Heart left ventricle (tissue), 16 donors: ENCODE measurements at places on chromosomes 4 and X. TPM values are rescaled to one million over a fixed set of nuclear protein-coding genes. Genes with fewer than 3 reads are reported as not detected.

DNA sequence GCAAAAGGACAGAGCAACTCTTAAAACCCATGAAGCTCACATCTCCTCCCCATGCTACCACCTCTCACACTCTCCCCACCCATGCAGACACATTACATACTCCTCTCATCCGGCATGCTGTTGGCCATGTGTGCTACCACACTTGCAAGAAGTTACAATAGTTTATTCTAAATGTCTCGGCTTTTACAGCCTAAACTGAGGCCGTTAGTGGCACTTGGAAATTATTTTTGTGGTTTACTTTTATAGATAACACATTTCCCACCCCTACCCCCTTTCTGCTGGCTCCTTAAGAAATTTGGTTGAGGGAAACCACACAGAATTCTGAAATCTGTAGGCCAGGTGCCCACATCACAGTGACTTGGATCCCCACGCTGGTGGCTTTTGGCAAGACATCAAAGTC, 141.1 kb upstream of the HHIP start:
- no peak for DNase-seq

Gene FAAH2
- total RNA-seq: 0.23 TPM

Gene SLC26A1
- not detected for total RNA-seq

- no peak for DNase-seq
Measured at GRCh38 chrX:74705269-74705668, 90.8 kb upstream of the RLIM start.

DNA sequence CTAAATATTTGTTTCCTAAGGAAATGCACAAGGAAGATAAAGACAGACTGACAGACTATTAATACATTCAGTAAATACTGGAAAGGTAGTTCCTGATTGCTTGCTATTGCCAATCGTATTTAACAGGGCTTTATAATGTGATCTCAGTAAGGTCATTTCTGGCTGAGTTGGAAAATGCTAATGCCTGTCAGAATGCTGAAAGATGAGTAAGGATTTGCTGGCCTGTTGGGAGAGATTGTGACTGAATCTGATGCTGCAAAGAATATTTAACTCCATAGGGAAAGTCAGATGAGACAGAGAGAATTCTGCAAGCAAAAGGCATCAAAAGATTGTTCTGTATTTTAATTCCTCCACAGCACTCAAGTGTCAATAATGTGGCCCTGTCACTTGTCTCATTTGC, 169.0 kb downstream of the BEND2 start:
- no peak for DNase-seq

Gene HTN3
- total RNA-seq: not detected

- peak; percentile 15 for DNase-seq
Measured at GRCh38 chr4:88803600-88804096, 106.0 kb upstream of the NAP1L5 start.

GRCh38 chrX:110066488-110067225, 63.7 kb downstream of the TMEM164 start:
- DNase-seq: no peak

Gene MAGEA11
- total RNA-seq: not detected

DNA sequence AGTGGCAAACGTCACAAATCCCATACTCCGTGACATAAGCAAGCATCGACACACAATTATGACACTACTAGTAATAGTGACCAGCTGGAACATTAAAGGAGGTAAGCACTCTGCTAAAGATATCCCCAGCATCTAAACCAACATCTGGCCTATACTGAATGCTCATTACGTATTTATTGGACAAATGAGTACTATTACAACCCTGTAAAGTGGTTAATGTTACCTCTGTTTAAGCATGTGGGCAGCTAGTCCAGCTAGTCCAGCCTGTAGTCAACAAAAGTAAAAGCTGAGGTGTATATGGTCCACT, 419 bp upstream of the RPGR start:
- no peak for DNase-seq

Gene BEX5
- total RNA-seq: 1.1 TPM

GRCh38 chr4:123485601-123486000, 89.0 kb downstream of the SPRY1 start:
- no peak for DNase-seq
